8988T (cell line): ENCODE measurements at places on chromosomes 11 and 22.
A peak's percentile ranks its signal among the peaks of the same experiment; 100 is the strongest.

DNA sequence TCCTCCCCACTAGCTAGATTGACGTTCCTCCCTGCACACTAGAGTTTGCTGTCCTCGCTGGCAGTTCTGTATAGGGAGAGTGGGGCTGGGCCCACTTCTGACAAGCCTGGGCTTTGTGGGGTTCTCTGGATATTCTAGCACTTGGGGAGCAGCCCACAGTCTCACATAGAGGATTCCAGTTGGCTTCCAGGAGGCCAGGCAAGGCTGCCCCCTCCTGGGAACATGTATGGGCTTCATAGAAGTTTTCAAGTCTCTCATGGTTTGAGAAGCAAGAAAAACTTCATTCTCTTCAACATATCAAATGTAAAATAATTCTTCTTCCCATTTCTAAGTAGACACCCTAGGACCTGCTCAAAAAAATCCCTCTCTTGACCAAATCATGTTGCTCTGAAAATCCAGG is 87.5 kb downstream of the NAV2 start:
- no peak for DNase-seq

GRCh38 chr11:118641397-118642019 is 34.1 kb downstream of the PHLDB1 start:
- DNase-seq: no peak

- no peak for DNase-seq
Measured at GRCh38 chr22:44316393-44317122, 3.8 kb upstream of the SHISAL1 start.

DNA sequence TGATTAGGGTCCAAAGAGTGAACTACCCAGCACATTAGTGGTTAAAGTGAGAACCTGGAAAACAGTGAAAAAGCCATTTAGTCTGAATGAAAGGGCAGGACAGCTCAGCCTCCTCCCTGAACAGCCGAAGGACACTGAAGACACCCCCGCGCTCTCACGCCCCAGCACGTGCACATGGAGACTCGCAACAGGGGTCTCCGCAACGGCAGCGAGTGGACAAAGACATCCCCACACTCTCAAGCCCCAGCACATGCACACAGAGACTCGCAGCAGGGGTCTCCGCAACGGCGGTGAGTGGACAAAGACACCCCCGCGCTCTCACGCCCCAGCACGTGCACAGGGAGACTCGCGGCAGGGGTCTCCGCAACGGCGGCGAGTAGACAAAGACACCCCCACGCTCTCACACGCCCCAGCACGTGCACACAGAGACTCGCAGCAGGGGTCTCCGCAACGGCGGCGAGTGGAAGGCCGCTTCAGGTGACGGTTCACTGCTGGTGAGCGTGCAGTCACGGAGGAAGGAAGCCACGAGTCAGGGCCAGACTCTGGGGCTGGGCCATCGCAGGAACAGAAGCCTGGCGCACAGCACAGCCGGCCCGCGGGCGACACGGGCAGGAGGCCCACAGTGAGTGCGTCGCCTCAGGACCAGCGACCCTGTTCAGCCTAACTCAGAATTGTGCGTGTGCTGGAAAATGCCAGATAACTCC is 43.6 kb downstream of the BRD1 start:
- DNase-seq: no peak

DNA sequence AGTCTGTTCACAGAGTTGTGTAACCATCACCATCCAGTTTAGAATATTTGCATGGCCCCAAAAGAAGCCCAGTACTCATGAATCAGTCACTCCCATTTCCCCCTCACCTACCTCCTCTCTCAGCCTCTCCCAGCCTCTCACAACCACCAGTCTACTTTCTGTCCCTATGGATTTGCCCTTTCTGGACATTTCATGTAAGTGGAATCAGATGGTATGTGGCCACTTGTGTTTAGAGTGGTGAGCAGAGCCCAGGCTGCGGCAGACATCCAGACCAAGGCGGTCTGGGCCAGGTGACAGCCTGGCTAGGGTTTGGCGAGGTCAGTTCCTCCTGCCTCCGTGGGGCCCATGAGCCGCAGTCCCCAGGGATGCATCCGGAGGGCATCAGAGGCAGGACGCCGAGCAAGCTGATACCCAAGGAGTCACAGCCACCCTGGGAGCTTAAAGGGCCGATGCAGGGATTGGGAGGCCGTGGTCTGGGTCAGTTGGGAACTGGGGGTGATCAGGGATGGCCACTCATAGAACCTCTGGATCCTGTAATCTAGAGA is 53.3 kb upstream of the CLDN5 start:
- DNase-seq: no peak

DNA sequence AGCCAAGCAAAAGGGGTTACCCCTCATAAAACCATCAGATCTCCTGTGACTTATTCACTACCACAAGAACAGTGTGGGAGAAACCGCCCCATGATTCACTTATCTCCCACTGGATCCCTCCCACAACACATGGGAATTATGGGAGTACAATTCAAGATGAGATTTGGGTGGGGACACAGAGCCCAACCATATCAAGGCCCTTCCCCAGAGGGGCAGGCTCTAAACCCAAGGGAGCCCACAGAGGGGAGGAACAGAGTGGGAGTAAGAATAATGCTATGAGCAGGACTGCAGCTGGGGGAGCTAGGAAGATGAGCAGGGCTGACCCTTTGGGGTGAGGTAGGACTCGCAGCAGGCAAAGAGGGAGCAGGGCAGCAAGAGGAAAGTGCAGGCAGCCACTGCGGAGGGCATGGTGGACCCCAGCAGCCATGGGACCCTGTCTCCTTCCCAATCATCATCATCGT is 59.3 kb downstream of the CD82 start:
- DNase-seq: no peak

DNA sequence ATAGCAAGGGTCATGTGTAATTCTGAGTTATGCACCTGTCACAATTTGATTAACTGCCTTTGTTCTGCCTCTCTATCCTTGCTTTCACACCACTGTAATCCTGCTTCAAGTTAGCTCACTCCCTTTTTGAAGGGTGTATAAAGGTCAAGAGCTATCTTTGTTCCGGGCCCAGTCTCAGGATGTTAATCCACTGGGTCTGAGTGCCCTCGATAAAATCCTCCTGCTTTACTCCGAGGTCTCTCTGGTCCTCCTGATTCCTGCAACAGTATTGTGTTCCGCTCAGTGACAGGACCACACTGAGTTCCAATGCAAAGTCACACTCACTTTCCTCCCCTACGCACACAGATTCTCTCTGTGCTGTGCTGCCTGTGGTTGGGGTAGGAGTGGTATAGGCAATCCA is 186.5 kb downstream of the DYNC2H1 start:
- DNase-seq: no peak

- peak; percentile 59 for DNase-seq
Measured at GRCh38 chr11:63871962-63872799, 33.3 kb downstream of the MARK2 start.

DNA sequence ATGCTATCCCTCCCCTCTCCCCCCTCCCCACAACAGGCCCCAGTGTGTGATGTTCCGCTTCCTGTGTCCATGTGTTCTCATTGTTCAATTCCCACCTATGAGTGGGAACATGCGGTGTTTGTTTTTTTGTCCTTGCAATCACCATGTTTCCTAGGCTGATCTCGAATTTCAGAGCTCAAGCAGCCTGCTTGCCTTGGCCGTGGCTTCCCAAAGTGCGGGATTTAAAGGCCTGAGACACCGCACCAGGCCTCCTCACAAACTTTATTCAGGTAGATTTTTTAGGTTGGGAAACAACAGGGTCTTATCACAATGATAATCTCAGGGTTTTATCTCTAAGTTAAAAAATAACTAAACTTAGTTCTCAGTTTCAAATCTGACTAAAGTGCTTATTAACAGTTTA is 125.4 kb downstream of the LUZP2 start:
- no peak for DNase-seq
